ENCODE measurements at places on chromosomes 2 and 18.

GRCh38 chr18:26207937-26208336 is 18.3 kb upstream of the TAF4B start:
- DNase-seq = no peak

- no peak for DNase-seq
Observed at GRCh38 chr2:2455151-2455550, 124.1 kb upstream of the MYT1L start.

GRCh38 chr2:445896-446295 is 158.0 kb upstream of the ALKAL2 start:
- no peak for DNase-seq

DNA sequence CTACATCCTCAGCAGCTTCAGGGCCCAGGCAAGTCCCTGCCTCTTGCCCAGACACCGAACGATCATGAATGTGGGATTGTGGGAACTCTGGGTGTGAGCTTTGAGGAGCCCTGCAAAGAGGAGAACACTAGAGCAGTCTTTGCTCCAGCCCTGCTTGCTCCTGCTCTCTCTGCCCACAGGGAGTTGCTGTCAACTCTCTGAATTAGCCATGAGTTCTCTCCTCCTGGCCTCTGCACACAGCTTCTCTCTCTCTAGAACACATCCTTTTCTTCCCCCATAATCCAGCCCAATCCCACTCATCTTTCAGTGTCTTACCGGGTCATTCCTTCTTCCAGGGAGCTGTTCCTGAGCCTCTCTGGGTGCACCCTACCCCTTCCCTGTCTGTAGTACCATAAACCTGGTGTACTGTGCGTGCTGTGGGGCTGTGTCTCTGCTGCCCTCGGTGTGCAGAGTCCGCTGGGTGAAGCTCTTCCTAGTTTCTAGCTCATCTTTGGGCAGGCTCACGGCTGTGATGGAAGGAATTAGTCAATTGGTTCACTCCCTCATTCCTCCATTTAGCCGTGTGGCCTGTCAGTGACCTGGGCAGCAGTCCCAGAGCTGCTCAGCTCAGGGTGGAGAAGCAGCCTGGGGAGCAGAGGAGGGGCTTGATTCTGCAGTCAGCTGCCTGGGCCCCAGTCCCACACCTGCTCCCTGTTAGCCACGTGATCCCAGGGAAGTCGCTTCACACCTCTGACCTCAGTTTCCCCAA is 132.9 kb upstream of the HDAC4 start:
- peak; percentile 43 for DNase-seq

GRCh38 chr18:10485475-10485874 is 31.0 kb downstream of the APCDD1 start:
- DNase-seq = no peak

GRCh38 chr18:34701911-34702310 is 8.2 kb upstream of the DTNA start:
- DNase-seq = no peak

- DNase-seq = no peak
Observed at GRCh38 chr2:10960606-10961489, 49.1 kb downstream of the KCNF1 start.

GRCh38 chr2:145597006-145597405 is 1077.1 kb upstream of the ZEB2 start:
- no peak for DNase-seq

- DNase-seq = no peak
Observed at GRCh38 chr2:229779650-229780049, 65.3 kb upstream of the DNER start.
